ENCODE measurements at places on chromosomes 12 and 14. TPM values are rescaled to one million over a fixed set of nuclear protein-coding genes. Genes with fewer than 3 reads are reported as not detected.

DNA sequence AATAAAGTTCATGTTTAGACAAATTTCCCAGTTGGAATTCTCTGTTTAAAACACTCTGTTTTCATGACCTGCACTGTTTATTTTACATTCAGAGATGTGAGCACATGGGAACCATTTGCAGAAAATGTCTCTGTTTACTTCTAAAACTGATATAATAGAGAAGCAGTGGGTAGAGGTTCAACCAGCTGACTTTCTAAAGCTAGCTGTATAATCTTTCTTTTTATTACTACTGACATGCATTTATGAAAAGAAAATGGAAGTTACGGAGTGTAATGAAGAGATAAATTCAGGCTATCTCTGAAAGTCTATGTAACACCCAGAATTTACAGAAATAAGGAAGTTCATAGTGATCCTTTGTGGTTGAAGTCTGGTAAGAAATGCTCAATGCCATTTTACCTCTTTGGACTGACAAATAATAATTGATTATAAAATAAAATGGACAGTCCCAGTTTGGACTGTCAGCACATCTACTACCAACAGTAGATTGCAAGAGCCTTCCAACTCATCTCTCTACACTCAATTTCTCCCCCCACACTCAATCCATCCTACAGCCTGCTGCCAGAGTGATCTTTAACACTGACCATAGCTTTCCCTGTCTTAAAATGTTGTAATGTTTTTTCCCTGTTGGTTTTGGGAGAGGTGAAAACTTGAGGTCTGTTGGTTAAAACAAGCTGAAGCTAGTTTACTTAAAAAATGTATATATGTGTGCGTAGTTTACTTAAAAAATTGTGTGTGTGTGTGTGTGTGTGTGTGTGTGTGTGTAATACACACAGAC lies 137.4 kb downstream of the AEBP2 start:
- H3K27me3 ChIP-seq = no peaks in the 10 kb centered on the region
- no peaks in the 10 kb centered on the region for H3K36me3 ChIP-seq
- peak overlapping the region; percentile 59 for H3K27ac ChIP-seq
- H3K4me3 ChIP-seq = no peak overlapping the region

DNA sequence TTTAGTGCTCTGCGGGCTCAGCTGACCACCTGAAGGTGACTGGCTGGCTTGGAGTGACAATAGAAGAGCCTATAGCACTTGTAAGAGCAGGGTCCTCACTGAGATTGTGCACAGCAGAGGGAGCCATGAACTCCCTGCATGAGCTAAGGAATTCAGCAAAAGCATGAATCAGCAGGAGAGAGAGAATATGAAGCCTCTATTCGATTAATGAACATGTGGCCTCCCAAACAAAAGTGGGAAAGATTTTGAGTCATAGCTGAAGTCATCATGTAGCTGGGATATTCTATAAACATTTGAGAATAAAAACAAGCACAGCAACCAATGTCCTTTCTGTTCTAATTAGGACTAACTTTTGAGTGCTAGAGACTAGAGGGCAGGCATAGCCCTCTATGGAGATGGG lies 626.6 kb downstream of the DIO2 start:
- no peak overlapping the region for H3K4me3 ChIP-seq
- no peaks in the 10 kb centered on the region for H3K27me3 ChIP-seq
- no peaks in the 10 kb centered on the region for H3K36me3 ChIP-seq
- no peaks in the 10 kb centered on the region for H3K4me1 ChIP-seq

- peak overlapping the region; percentile 51 for H3K27ac ChIP-seq
- no peaks in the 10 kb centered on the region for H3K36me3 ChIP-seq
- DNase-seq = peak; percentile 29
- no peak overlapping the region for H3K4me3 ChIP-seq
- no peaks in the 10 kb centered on the region for H3K27me3 ChIP-seq
Observed at GRCh38 chr12:121894633-121895032, 6.0 kb downstream of the PSMD9 start.

- DNase-seq = no peak
- no peak overlapping the region for H3K4me3 ChIP-seq
- H3K4me1 ChIP-seq = no peaks in the 10 kb centered on the region
- no peaks in the 10 kb centered on the region for H3K27me3 ChIP-seq
- no peak overlapping the region for H3K27ac ChIP-seq
Observed at GRCh38 chr14:25993830-25994229, 604.0 kb downstream of the NOVA1 start.

GRCh38 chr12:55938826-55939501 lies 8.0 kb downstream of the DGKA start:
- H3K4me3 ChIP-seq = no peak overlapping the region
- H3K4me1 ChIP-seq = no peaks in the 10 kb centered on the region
- no peak for DNase-seq
- no peaks in the 10 kb centered on the region for H3K36me3 ChIP-seq
- no peaks in the 10 kb centered on the region for H3K27me3 ChIP-seq
- no peak overlapping the region for H3K27ac ChIP-seq

- no peaks in the 10 kb centered on the region for H3K4me1 ChIP-seq
- H3K27ac ChIP-seq = no peak overlapping the region
- H3K36me3 ChIP-seq = no peaks in the 10 kb centered on the region
Observed at GRCh38 chr14:54834081-54834480, 68.5 kb downstream of the GCH1 start.

DNA sequence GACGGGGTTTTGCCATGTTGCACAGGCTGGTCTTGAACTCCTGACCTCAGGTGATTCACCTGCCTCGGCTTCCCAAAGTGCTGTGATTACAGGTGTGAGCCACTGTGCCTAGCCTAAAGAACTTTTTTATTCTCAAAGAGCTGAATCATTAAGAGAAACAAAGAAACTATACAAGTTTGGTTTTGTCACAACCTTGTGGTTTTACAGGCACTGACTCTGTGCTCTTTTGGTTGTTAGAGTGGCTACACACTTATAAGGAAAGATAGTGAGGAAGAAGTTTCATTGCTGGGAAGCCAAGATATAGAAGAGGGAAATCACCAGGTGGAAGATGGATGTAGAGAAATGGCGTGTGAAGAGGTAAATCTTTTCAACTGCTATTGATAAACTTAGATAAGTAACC lies 10.1 kb upstream of the DNAH10 start:
- no peak overlapping the region for H3K27ac ChIP-seq
- H3K36me3 ChIP-seq = no peaks in the 10 kb centered on the region
- no peak for DNase-seq
- H3K4me3 ChIP-seq = no peak overlapping the region
- H3K4me1 ChIP-seq = no peaks in the 10 kb centered on the region

- H3K36me3 ChIP-seq = no peaks in the 10 kb centered on the region
- H3K27me3 ChIP-seq = no peaks in the 10 kb centered on the region
- H3K4me3 ChIP-seq = no peak overlapping the region
- DNase-seq = no peak
Observed at GRCh38 chr12:27998170-27998569, 25.6 kb upstream of the PTHLH start.

Gene BDKRB1
- 3.7 TPM for total RNA-seq

Gene GLT1D1
- 0.26 TPM for total RNA-seq

Gene CLEC4C
- not detected for total RNA-seq

Gene NRIP2
- 2.4 TPM for total RNA-seq

Gene NRXN3
- 2.9 TPM for total RNA-seq

Data from uterus (tissue), 4 donors.